ENCODE measurements at places on chromosomes 11 and 22.
A peak's percentile ranks its signal among the peaks of the same experiment; 100 is the strongest.

- no peak for DNase-seq
These were observed 40.0 kb downstream of the TST start for GRCh38 chr22:36979016-36979910.

- no peak for DNase-seq
These were observed 83.7 kb downstream of the CDKN1C start for GRCh38 chr11:2801711-2802388.

DNA sequence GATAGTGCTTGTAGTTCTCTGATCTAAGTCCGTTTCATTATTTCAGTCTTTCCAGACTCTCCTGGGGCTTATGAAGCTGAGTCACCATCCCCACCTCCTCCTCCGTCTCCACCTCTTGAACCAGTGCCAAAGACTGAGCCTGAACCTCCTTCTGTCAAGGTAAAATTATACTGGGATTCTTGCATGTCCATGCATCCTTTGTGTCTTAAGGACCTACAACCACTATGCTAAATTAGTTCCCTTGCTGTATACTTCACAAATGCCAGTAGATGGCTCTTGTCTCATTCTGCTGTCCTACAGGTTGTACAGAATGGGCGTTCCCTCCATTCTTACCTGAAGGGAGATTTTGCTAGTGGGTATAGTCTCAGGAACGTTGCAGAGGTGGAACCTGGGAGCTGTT is 42.2 kb downstream of the POLD3 start:
- no peak for DNase-seq

- DNase-seq: no peak
These were observed 3.1 kb downstream of the MOB2 start for GRCh38 chr11:1483445-1483961.

DNA sequence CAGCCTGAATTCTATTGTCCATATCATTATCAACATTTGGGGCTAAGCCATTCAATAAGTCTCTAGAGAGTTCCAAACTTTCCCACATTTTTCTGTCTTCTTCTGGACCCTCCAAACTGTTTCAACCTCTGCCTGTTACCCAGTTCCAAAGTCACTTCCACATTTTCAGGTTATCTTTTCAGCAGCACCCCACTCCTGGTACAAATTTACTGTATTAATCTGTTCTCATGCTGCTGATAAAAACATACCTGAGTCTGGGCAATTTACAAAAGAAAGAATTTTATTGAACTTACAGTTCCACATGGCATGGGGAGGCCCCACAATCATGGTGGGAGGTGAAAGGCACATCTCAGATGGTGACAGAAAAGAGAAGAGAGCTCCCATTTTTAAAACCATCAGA is 5.8 kb downstream of the OR5AK2 start:
- DNase-seq: no peak

GRCh38 chr11:82384308-82384707 is 349.4 kb downstream of the FAM181B start:
- DNase-seq: no peak

- no peak for DNase-seq
These were observed 29.9 kb downstream of the RPL3 start for GRCh38 chr22:39289533-39289932.

DNA sequence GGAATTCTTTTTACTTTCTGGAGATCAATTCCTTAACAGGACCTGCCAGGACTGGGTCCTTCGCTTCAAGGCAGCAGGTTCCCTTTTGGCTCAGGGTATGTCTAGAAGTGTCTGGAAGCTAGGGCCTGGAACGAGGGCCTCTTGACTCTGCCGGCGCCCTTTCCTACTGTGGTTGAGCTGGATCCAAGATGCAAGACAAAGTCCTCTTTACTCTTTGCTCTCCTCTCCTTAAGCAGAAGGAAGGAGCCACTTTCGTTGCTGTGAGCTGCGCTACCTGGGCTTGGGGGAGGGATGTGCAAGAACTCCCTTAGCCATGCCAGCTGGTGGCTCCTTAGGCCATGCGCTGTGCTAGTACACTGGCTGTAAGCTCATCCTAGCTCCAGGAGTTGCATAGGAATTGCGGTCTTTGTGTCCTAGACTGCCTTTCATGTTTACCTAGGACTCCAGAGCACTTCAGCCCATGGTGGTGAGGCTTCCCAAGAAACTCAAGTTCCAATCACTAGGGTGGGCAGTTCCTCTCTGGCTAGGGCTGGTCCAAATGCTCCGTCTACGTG is 18.1 kb downstream of the GLB1L2 start:
- DNase-seq: no peak

- DNase-seq: no peak
These were observed 46.9 kb upstream of the SYT9 start for GRCh38 chr11:7204778-7205177.

DNA sequence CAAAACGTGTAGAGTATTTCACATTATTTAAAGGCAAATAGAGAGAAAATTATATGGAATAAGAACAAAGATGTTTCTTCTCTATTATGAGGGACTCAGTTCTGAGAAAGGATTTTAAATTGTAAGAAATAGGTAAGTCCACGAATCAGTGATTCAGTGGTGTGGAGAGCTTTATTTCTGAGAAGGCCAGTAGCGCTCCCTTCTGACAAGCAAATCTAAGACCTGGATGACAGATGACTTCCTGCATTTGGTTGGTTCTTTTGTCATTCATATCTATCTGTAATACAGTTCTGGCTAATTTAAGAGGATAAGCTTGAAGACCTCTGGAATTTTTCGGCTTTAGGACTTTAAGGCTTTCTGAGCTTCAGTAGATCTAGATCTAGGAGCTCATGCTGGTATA is 7.0 kb downstream of the CD3E start:
- DNase-seq: no peak

DNA sequence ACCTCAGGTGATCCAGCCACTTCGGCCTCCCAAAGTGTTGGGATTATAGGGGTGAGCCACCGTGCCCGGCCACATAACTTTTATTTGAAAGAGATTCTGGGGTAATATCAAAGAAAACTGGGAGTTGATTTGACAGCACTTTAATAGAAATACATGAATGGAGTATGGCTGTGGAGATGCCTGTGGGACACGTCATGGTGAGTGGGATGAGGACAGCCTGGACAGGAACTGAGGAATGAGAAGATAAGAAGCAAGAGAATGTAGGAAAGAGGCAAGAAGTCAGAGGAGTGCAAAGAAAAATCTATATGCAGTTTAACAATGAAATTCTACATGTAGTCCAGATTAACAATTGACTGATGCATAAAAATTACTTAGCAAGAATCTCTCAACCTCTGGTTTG is 31.0 kb downstream of the SLC22A6 start:
- no peak for DNase-seq

- DNase-seq: no peak
These were observed 3.8 kb upstream of the KCNQ1OT1 start for GRCh38 chr11:2703363-2704141.

DNA sequence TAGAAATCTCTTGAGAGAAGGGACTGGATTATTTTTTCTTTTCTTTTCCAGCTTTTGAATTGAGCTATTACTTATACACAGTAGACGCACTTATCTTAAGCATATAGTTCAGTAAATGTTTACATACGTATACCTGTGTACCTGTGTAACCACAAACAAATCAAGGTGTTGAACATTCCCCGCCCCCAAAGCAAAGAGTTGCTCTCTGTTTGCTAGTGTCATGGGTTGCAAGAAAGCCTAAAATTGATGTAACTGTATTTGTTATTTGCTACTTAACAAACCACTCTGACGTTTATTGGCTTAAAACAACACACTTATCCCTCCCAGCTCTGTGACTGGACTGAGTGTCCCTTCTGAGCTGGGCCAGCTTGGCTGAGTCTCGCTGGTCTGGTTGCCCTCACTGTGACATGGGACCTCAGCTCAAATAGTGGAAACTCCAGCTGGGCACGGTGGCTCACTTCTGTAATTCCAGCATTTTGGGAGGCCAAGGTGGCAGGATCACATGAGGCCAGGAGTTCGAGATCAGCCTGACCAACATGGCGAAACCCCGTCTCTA is 25.4 kb upstream of the CABP2 start:
- no peak for DNase-seq

GRCh38 chr22:37638391-37639069 is 939 bp upstream of the SH3BP1 start:
- DNase-seq: peak; percentile 40

DNA sequence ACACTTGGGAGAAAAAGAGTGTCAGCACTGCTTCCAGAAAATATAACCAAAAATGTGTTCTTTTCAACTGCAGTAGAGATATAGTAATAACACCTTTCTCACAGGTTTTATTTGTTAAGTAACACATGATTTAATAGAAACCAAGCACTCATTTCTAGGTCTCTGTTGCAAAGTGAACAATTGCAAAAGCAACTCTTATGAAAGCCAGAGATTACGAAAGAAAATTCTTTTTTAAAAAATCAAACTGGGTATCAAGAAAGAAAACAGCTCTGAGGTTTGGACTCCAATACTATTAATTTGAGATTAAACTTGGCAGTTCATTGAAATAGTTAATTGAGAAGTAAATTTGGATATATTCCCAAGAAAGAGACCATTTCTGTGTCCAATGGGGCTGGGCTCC is 9.8 kb upstream of the XKR3 start:
- no peak for DNase-seq

GRCh38 chr11:118912742-118913410 is 12.8 kb downstream of the BCL9L start:
- DNase-seq: peak; percentile 23

GRCh38 chr11:46120346-46121300 is 631 bp downstream of the PHF21A start:
- DNase-seq: no peak

GRCh38 chr11:12840871-12841660 is 166.8 kb downstream of the TEAD1 start:
- DNase-seq: no peak

- DNase-seq: no peak
These were observed 300.1 kb downstream of the BUD13 start for GRCh38 chr11:116472651-116473050.

- DNase-seq: no peak
These were observed 23.5 kb upstream of the GRAMD1B start for GRCh38 chr11:123406441-123407129.

DNA sequence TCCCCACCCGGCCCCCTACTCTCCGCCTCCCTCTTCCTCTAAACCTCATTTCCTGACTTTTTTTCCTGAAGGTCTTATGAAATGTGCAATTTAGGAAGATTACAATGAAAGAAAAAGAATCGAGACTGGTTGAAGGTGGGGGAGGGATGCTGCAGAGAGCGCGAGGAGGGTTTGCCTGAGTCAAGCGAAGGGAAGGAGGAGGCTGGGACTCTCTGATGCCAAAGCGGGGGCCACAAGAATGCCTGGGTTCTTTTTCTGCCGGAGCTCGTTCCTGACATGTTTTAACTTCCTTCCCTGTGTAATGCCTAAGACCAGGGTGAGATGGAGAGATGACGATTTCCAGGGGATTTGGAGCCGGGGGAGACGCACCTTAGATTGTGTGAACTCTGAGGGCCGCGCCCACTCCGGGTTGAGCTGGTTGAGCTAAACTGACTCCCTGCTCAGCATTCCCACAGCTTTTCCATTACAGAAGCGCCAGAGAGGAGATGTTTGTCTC is 270.5 kb upstream of the SORL1-AS1 start:
- DNase-seq: no peak

DNA sequence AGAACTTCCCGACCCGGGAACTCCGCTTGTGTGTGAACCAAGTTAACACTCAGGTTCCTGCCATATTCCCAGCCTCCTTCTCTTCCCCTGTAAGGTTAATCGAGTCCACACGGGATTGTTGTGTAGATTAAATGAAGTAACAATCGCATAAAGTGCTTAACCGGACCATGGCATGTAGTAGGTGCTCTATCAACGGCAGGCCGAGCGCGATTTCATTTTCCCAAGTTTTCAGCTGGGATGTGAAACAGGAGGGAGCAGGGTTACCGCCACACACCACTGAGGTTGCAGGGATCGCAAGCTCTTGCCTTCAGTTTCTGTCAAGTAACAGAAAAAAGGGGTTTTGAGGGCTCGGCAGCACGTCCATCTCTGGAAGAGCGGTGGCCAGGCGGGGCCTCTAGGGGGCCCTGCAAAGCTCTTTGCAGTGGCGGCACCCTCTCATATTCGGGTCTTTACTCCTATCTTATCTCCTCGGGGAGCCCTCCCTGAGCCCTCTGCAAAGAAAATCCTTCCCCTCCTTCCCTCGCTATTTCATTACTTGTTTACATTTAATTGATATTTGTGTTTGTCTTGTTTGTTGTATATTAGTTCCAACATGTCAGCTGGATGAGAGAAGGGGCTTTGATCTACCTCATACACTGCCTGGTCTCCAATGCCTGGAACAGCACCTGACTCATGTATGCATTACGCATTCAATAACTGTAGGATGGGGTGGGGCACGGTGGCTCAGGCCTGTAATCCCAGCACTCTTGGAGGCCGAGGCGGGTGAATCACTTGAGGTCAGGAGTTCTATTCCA is 816 bp upstream of the PLEKHA7 start:
- DNase-seq: peak; percentile 8

DNA sequence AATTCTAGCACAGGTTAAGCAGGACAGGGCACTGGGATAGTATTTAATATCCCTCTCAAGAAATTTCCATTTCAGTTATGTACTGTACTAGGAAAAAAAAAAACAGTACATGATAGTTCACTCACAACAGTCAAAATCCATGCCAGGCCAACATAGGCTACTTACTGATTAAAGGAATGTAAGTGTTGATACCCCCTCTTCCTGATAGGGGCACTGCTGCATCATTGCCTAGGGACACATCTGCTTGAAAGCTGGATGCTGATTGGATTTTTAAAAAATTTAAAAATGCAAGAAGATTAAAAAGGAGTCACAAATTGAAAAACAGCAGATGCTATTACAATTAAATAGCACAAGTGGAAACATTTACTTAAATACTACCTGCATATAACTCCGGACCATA is 43.4 kb downstream of the APOL5 start:
- DNase-seq: no peak

GRCh38 chr11:23570828-23571227 is 710.6 kb upstream of the CCDC179 start:
- no peak for DNase-seq

DNA sequence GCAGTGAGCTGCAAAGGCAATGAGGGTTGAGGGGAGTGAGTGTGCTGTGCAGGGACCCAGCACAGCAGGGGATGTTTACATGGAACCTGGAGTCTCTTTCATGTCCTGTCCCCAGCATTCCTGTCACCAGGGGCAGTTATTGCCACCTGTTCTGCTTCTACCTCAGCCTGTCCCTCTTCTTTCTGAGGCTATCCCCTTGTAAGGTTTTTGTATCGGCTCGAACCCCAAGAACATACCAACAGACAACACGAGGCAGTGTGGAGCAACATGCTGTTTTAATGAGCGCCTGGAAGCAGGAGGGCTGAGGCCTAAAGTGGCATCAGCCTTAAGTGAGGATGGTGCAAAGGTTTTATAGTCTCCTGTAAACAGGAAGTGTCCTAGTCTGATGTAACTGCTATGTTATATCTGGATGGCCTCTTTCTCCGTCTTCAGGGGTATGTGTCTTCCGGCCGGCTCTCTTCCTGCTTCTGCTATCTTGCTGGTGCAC is 3.9 kb downstream of the SCGB2A2 start:
- DNase-seq: no peak
